Amniotic epithelial cell (primary cell): ENCODE measurements at places on chromosomes 4 and X.

DNA sequence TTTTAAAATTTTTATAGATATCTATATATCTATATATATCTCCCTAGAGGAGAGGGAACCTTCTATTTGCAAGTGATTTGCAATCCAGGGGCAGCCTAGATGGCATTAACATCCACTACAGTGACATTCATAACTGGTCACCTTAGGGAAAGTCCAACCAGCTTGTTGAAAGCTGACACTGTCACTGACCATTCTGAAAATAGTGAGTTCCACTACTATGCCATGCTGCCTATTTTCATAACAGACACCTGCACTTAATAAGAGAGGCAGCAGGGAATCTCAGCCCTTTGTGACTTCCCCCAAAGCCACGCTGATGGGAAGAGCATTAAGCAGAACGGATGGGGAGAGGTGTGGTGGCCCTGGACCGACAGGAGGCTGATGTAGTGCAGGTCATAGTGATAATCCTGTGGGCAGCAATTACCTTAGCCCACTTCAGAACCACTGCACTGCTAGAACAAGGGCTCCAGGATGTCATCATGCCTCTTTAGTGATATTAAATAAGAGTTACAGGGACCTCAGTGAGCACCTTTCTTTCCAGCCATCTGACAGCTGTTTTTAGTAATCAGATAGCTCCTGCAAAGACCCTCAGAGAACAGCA is 51.3 kb downstream of the GPRIN3 start:
- no peak for DNase-seq

GRCh38 chrX:22748093-22748999 is 251.4 kb upstream of the DDX53 start:
- DNase-seq = peak; percentile 21

- DNase-seq = no peak
These were observed 15.3 kb upstream of the TADA2B start for GRCh38 chr4:7027913-7028312.

- no peak for DNase-seq
These were observed 25.5 kb downstream of the MAGEA4 start for GRCh38 chrX:151938172-151938571.

DNA sequence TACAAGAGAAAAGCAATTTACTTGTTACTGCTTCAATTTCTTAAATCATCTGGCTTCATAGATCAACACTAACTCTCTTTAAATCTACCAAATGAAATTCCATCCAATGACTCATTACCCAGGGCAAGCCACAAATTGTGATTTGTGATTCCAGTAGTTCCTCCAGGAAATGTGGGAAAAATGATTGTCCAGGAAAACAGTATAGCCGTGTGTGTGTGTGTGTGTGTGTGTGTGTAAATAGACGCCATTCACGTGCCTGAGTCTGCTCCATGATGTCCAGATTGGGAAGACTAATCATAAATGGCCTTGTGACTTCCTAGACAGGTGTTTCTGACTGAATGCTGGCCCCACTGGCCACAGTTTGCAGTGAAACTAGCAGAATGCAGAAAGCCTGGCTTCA is 121.3 kb downstream of the HS6ST2 start:
- DNase-seq = peak; percentile 84
